Activated CD8-positive, alpha-beta T cell treated with anti-CD3 and anti-CD28 coated beads for 36 hours (primary cell): ENCODE measurements at places on chromosomes 6 and 20. TPM values are rescaled to one million over a fixed set of nuclear protein-coding genes. Genes with fewer than 3 reads are reported as not detected.

SLC32A1 gene
- total RNA-seq: not detected

LIN28B gene
- not detected for total RNA-seq

DDAH2 gene
- total RNA-seq: 6.3 TPM

LTB gene
- total RNA-seq: 368 TPM

TPX2 gene
- total RNA-seq: 113 TPM

MAFB gene
- total RNA-seq: not detected

GRCh38 chr6:84515067-84515466, 249.3 kb downstream of the TBX18 start:
- H3K27ac ChIP-seq: no peak overlapping the region
- no peak for DNase-seq
- H3K36me3 ChIP-seq: no peaks in the 10 kb centered on the region
- no peaks in the 10 kb centered on the region for H3K27me3 ChIP-seq
- no peak overlapping the region for H3K4me3 ChIP-seq
- no peaks in the 10 kb centered on the region for H3K4me1 ChIP-seq

DNA sequence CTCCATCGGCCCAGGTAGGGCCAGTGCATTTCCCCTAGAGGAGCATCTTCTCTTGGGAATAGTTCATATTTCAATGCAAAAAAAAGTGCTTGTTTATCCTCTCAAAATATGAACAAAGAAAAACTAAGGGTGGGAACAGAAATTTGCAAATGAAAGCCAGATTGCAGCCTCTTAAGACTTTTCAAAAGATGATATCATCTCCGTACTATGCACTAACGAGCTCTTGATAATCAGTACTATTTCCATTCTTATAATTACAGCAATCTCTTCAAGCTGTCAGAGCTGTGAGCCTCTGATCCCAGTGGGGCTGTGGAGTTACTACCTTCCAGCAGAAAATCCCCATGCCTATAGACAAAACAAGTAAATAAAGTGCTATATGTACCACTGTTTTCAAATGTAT, 77.1 kb downstream of the SOD2 start:
- no peaks in the 10 kb centered on the region for H3K4me1 ChIP-seq
- no peaks in the 10 kb centered on the region for H3K27me3 ChIP-seq
- H3K4me3 ChIP-seq: no peak overlapping the region
- no peak for DNase-seq
- peaks cover 11% of the 10 kb centered on the region for H3K36me3 ChIP-seq

- no peaks in the 10 kb centered on the region for H3K27me3 ChIP-seq
- H3K27ac ChIP-seq: peak overlapping the region; percentile 58
Observed at GRCh38 chr6:31175971-31176370, 5.5 kb upstream of the POU5F1 start.

- no peak for DNase-seq
- no peaks in the 10 kb centered on the region for H3K27me3 ChIP-seq
- peaks cover 4% of the 10 kb centered on the region for H3K36me3 ChIP-seq
- no peaks in the 10 kb centered on the region for H3K4me1 ChIP-seq
- H3K4me3 ChIP-seq: no peak overlapping the region
Observed at GRCh38 chr6:2708456-2708855, 42.3 kb downstream of the MYLK4 start.

DNA sequence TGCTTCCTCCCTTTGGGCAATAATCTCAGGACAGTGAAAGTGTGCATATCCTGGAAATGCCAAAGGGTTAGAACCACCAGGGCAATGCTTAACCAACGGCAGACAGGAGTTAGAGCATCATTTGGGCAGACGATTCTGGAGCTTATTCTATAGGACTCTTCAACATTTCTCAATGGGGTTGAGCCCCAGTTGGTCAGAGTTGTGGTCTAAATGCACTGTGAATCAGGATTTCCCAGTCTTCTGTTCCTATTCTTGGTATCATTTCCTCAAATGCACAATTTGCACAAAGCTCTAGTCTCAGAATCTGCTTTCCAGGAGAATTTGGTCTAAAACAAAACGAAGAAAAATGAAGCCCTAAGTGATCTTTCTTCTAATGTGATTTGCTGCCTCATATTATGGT, 389.6 kb upstream of the JAG1 start:
- no peak overlapping the region for H3K27ac ChIP-seq
- no peaks in the 10 kb centered on the region for H3K27me3 ChIP-seq
- no peak overlapping the region for H3K4me3 ChIP-seq
- H3K36me3 ChIP-seq: no peaks in the 10 kb centered on the region
- no peaks in the 10 kb centered on the region for H3K4me1 ChIP-seq
- no peak for DNase-seq

GRCh38 chr20:53513168-53513488, 80.5 kb downstream of the ZNF217 start:
- H3K36me3 ChIP-seq: no peaks in the 10 kb centered on the region
- H3K27ac ChIP-seq: no peak overlapping the region
- no peaks in the 10 kb centered on the region for H3K27me3 ChIP-seq
- H3K4me3 ChIP-seq: no peak overlapping the region

DNA sequence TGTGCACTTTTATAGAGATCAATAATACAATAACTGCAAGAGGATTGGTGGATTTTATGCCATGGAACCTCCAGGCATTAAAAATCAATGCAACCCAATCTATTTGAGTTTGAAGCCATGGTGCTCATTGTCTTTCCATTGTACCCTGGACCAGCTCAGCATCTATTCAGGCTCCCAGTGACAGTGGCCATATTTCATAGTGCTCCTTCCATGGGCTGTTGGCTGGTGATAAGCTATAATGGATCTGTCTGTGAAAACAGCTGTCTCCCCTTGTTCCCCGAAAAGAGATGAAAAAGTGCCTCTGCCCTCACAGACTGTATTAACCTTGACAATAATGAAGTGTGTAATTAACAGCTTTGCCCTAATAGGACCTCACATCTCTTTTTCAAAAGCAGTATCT, 74.3 kb downstream of the LAMP5 start:
- no peaks in the 10 kb centered on the region for H3K4me1 ChIP-seq
- H3K4me3 ChIP-seq: no peak overlapping the region
- no peaks in the 10 kb centered on the region for H3K36me3 ChIP-seq
- peaks cover 2% of the 10 kb centered on the region for H3K27me3 ChIP-seq
- no peak for DNase-seq
- no peak overlapping the region for H3K27ac ChIP-seq

- peaks cover 21% of the 10 kb centered on the region for H3K4me1 ChIP-seq
- DNase-seq: no peak
- H3K27me3 ChIP-seq: peaks cover 7% of the 10 kb centered on the region
- H3K27ac ChIP-seq: no peak overlapping the region
- no peak overlapping the region for H3K4me3 ChIP-seq
- peaks cover 3% of the 10 kb centered on the region for H3K36me3 ChIP-seq
Observed at GRCh38 chr20:25244976-25245375, 2.9 kb upstream of the PYGB start.

DNA sequence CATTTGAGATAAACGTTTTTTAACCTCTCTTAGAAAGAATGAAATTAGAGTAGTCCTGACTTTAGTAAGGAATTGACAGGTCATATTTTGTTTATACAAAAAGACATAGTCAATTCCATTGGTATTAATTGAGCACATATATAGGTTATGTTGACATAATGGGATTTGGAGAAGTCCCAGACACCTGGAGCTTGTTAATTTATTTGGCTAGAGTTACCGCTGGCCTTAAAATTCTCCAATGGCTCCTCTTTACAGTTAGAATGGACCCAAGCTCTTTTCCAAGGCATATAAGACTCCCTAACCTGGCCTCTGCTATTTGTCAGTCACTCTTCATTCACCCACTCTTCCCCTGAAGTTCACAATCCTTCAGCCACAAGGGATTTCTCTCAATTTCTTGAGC, 221.3 kb downstream of the CBLN4 start:
- H3K27ac ChIP-seq: no peak overlapping the region
- no peak for DNase-seq
- H3K4me1 ChIP-seq: no peaks in the 10 kb centered on the region
- no peaks in the 10 kb centered on the region for H3K36me3 ChIP-seq
- H3K4me3 ChIP-seq: no peak overlapping the region
- no peaks in the 10 kb centered on the region for H3K27me3 ChIP-seq
